A549 treated with ZK216348 at 1 μM for 4 hours (cell line): ENCODE measurements at places on chromosomes 2 and 18. TPM values are rescaled to one million over a fixed set of nuclear protein-coding genes. Genes with fewer than 3 reads are reported as not detected.

ATP6V1B1 gene
- 1.2 to 2.5 TPM (median 2.0 TPM) in 5 replicates for total RNA-seq

UGT1A6 gene
- total RNA-seq: 0.65 to 1.6 TPM (median 1.0 TPM) in 5 replicates

FOSL2 gene
- total RNA-seq: 46.8 to 77.6 TPM (median 60.1 TPM) in 5 replicates

CTLA4 gene
- not detected in 5 replicates for total RNA-seq

IL1R1 gene
- total RNA-seq: 27.0 to 46.0 TPM (median 40.9 TPM) in 5 replicates

CENPA gene
- total RNA-seq: 46.7 to 57.0 TPM (median 49.9 TPM) in 5 replicates

THAP4 gene
- 57.1 to 84.6 TPM (median 79.5 TPM) in 5 replicates for total RNA-seq

CTAGE1 gene
- not detected in 5 replicates for total RNA-seq
